Umbilical cord (tissue), 2 donors: ENCODE measurements at places on chromosomes 1 and 21. TPM values are rescaled to one million over a fixed set of nuclear protein-coding genes. Genes with fewer than 3 reads are reported as not detected.

DNA sequence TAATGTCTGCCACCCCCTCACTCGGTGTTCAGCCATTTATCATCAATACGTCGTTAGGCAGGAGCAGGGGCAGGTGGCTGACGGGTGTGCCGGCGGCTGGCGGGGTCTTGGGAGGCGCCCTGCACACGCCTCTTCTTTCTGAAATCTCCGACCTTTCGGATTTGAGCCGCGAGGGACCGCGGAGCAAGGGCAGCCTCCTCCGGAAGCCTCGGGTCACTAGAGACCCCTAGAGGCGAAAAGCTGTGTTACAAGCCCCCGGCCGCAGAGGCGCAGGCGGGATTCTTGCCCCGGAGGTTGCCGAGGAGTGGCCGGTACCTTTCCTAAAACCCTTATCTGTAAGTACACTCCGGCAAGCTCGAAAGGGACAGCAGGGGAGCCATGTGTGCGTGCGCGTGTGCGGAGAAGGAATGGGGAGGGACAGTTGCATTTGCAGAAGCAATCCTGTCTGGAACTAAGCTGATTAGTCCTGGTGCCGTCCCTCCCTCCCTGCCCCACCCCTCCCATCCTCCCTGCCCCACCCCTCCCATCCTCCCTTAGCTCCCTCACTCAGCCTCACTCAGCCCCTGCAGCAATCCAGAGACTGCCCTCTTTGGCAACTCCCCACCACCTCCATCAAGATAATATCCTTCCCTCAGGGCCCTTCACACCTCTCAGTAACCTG is 11.0 kb downstream of the BRINP2 start:
- DNase-seq, result peak; percentile 78

The LCK gene
- 0.96 TPM for total RNA-seq

GRCh38 chr1:245657371-245657770 is 502.6 kb downstream of the KIF26B start:
- DNase-seq, result no peak

The LINGO4 gene
- 0.96 TPM for total RNA-seq

DNA sequence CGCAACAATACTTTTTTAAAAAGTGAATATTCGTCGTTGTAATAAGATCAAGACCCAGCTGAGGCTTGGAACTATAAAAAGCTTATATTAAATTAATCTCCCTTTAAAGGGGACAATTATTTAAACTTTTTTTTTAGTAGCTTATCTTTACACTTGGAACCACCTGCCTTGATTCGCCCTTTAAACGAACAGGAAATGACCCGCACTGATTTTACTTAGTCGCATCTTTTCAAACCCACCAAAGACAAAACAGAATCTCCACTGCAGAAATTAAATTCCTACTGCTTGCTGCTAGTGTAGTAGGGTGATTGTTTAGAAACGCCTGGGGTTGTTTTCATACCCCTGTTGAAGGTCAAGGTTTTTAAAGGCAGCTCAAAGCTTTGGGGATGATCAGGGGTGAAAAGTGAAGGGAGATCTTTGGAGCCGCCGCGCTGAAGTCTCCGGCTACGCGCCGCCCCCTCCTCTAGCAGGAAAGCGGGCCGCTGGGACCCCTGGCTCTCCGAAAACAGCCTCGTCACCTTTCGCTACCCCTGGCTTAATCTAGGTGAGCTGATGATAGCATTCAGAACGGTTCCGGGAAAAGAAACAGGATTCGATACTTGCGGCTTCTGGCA is 163.4 kb downstream of the RUNX1 start:
- DNase-seq, result no peak

DNA sequence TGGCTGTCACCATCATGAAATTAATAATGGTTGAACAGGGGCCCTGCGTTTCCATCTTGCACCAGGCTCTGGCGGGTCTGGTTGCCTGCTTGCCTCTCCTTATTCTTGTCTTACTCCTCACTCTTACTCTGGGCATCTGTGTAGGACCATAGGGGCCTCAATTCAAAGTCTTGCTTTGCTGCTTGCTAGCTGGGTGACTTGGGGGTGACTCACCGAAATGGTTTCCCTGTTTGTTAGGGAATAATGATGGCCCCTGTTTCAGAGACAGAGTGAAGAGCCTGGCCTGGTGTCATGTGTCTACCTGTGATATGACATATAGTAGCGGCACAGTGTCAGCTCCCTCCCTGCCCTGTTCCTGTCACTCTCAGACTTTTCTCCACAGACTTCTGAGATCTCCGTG is 24.6 kb downstream of the KCNC4 start:
- no peak for DNase-seq

The OR2T34 gene
- total RNA-seq, result not detected
